Inflammatory macrophage treated with lipopolysaccharide for 4 hours (primary cell): ENCODE measurements at places on chromosomes 2 and 18.
A peak's percentile ranks its signal among the peaks of the same experiment; 100 is the strongest.

DNA sequence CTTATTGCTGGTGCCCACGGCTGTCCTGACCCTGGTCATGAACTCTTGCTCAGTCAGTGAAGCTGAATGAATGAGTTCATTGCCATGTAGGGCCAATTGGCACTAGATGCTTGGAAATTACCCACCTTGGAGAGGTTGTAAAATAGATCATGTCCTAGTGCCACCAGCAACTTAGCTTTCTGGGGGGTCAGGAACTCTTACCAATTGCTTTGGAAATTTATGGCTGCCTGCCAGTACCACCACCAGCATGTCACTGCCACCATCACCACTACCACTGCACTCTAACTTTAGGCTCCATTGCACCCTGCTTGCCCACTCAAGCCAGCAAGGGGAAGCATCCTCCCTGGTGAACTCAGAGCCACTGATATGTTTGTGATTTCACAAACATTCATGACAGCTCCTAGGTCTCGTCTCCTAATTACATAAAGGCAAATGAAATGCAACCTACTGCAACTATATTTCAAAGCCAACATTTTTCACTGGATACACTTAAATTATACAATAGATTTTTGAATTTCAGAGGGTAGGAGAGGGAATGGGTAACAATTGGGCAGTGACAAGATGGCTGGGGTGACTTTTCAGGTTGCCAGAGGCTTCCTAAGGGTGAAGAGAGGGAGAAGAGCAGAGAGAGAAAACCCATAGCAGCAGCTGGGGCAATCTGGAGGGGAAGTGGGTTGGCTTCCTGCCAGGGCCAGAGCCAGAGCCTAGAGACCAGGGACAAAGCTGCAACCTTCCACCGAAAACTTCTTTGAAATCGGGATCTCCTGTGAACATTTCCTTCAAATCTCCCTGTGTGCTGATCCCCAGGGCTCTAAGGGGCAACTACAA lies 3.5 kb upstream of the EMILIN1 start:
- DNase-seq = peak; percentile 65

DNA sequence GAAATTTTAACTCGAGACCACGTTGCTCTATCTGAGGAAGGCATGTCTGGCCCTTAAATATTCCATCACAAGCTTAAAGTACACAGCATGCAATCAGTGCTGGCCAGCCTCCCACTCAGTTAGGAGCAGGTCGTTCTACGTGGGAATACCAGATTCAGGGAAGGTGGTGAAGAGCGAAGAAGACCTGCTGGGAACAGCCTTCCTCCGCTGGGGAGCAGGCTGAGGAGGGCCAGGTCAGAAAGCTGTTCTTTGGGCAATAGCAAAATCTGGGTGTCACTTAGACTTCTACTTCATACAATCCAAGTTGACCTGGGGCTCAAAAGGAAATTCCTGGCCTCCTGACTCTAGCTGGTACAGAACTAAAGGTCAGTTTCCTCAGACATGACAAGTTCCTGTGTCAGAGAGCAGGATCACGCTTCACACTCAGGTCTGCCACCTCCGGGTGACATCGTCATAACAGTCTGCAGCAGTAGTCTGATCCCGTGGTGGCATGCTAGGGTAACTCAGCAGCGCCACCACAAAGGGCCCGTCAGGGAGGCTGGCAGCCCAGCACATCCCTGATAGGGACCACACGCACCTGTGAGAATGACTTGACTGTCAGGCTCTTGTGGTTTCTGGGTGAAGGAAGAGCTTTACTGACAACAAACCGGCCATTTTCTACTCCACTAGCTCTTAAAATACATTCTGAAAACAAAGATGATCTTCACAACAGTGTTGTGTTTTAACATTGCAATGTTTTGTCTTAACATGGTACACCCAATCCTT lies 35.2 kb upstream of the NAPG start:
- peak; percentile 63 for DNase-seq

DNA sequence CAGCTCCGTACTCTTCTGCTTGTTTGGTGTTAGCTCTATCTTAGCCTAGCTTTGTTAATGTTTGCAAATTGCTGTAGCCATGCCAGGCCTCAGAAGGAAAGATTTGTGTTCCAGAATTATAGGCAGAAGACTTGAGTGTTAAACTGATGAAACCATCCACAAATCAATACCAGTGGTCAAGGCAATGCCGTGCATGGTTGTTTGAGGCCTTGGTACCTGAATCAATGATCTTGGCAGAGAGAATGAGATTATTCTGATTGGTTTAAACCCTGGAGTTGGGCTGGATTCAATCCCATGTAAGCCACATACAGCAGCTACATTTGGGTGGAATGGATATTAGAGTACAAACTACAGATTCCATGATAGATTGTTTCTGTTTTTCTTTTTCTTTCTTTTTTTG lies 4.9 kb downstream of the HADHB start:
- no peak for DNase-seq

- DNase-seq = no peak
Observed at GRCh38 chr18:46346213-46346612, 242.0 kb downstream of the HAUS1 start.
